ENCODE measurements at places on chromosomes 3 and 15. TPM values are rescaled to one million over a fixed set of nuclear protein-coding genes. Genes with fewer than 3 reads are reported as not detected.

DNA sequence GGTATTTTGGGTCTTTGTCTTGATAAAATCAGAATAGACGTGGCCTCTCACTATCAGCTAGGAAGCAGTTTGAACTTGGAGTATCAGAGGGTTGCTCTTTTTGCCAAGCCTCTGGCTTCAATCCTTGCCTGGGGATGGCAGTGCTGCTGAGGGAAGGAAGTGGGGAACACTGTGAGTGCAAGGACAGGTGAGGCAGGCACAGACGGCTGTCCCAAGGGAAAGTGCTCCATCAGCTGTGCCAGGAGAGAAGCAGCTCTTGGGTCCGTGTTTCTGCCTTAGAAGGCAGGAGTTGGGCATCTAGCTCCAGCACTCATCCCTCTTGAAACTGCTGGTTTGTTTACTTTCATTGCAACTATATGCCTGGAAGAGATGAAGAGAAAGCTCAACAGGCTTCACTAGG lies 33.2 kb downstream of the PML start:
- peak; percentile 32 for DNase-seq

DNA sequence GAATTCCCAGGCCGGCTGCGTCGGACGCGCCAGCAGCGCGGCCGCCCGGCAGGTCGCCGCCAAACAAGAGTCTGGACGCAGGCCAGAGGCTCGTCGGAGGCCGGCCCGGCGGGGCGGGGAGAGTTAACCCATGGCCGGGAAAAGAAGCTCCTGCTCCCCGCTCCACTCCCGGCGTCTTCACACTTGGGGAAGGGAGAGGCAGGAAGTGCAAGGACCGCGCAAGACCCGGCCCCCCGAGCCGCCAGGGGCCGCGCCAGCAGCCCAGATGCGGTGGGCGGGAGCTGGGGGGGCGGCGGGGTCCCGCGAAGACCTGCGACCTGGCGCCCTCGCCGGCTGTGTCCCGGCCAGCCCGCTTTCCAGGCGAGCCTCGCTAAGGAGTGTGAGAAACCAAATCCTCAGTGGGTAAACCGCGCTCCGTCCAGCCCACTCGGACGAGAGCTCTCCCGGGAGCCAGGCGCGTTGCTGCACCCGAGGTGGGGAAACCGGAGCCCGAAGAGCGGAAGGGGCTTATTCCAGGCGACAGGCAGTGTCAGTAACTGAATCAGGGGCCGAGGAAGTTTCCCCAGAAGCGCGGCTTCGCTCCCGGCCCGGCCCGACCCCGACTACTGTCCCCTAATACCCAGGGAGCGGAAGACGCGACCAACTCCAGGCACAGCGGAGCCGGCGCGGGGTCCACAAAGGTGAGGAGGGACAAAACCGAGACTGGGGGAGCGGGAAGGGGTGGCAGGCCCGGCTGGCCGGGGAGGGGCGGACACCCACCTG lies 721 bp downstream of the ADAMTS7 start:
- DNase-seq: peak; percentile 80

- DNase-seq: no peak
Measured at GRCh38 chr15:24675332-24676144, at the start of gene NPAP1. TSS of gene NPAP1 (plus strand) at chr15:24675775. CDS start at chr15:24675868, 93 bp downstream.

- DNase-seq: no peak
Measured at GRCh38 chr3:129672412-129672811, 65.9 kb upstream of the PLXND1 start.

The NEK10 gene
- 1.9 TPM for total RNA-seq
